ENCODE measurements at places on chromosomes 11 and 22.

- DNase-seq, result no peak
Observed at GRCh38 chr22:42484506-42484905, 35.1 kb downstream of the RRP7A start.

GRCh38 chr11:133204158-133204557 lies 328.1 kb downstream of the OPCML start:
- DNase-seq, result no peak

DNA sequence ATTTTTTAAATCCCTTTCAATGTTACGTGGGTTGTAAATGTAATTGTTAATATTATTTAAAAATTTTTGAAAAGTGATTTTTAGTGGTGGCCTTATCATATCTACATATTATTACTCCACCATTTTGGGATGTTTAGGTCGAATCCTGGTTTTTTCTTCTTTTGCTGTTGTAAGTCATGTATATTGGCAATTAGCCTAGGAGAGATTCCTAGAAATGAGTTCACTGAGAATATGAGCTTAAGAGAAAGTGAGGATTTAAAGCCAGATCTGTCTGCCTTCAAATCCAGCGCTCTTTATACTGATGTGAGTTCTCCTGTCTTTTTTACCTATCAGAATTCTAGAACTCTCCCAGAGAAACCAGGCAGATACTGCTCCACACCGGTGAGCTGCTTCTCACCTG lies 56.1 kb downstream of the PTPRJ start:
- no peak for DNase-seq

DNA sequence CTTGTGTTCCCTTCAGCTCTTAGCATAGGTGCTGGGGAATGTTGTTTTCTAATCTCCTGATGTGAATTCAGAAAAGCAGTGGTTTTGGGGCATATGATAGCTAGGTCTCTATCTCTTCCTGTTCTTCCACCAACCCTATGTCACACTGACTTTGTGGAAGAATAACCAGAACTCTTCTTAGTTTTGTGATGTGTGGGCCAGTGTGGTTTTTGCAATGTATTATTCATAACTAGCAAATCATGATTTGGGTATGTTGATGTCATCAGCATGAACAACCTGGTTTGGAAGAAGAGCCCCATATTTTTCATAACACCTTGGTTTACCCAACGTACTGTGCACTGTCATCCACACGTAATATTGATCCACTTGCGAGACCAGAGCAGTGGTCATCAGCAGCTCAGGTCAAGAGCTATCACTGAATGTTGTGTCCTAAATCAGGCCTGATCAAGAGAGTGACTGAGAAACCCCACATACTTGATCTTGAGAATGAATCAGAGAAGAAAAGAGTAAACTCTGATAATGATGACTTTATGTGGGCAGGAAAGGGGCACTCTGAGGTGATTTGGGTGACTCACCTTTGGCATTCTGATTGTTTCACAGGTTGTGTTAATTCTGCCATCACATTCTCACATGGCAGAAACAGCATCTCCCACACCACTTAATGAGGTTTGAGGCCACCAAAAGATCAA lies 19.4 kb upstream of the MS4A6E start:
- DNase-seq, result no peak

- DNase-seq, result no peak
Observed at GRCh38 chr22:20965104-20965887, 1.8 kb upstream of the AIFM3 start.

DNA sequence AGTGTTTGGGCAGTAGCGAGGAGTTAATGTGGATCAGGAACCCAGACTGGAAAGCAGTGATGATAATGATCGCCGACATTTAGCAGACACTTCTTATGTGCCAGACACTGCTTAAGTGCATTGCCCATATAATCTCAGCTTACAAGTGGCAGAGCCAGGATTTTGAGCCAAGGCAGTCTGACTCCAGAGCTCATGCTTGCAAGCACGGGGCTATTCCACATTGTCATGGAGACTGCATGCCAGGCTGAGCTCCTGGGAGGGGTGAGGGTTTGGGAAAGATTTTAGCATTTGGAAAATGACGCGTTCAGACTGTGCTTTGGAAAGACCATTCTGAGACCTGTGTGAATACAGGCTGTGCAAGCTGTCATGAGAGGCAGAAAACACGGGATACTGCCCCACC lies 302.7 kb downstream of the DDX10 start:
- DNase-seq, result peak; percentile 75

All from stromal cell of bone marrow (primary cell).